Chondrocyte (in vitro differentiated cells): ENCODE measurements at places on chromosomes 11 and 22.

- no peak for DNase-seq
Measured at GRCh38 chr11:7281809-7282208, 30.1 kb downstream of the SYT9 start.

GRCh38 chr11:77074626-77075221 lies 8.0 kb downstream of the CAPN5 start:
- peak; percentile 77 for DNase-seq

DNA sequence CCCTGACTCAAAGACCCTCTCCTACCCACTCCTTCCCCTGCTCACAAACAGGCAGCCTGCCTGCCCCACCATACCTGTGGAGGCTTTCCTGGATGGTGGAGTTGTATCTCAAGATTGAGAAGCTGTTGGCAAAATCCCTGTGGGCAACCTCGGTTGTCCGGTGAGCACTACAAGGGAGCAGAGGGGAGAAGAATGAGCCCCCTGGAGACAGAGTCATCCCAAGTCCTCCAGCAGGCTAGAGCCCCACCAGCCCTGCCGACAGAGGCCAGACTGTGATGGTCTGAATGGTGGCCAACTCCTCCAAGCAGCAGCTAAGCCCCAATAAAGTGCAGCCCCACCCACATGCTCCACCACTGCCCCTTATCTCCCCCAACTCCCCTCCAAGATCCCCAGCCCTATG lies 17.5 kb downstream of the TMPRSS13 start:
- no peak for DNase-seq

- DNase-seq: no peak
Measured at GRCh38 chr22:25704701-25705100, 37.3 kb upstream of the MYO18B start.

DNA sequence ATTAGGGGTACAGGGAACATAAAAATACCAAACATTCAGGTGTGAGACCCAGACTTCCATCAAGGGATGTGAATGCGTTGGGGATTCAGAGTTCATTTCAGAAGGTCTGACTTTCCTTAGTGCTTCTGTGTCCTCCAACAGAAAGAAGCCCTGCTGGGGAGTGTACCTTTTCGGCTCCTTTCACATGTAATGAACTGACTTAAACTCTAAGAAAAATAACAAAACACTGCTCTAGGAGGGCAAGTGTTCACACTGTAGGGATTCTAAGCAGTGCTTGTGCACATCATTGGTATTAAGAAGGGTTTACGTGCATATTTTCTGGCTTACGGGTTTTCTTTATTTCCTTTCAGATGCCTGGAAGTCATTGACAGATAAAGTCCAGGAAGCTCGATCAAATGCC lies 15.7 kb upstream of the TTC36 start:
- no peak for DNase-seq

GRCh38 chr11:92556431-92556830 lies 331.8 kb downstream of the FAT3 start:
- DNase-seq: no peak

DNA sequence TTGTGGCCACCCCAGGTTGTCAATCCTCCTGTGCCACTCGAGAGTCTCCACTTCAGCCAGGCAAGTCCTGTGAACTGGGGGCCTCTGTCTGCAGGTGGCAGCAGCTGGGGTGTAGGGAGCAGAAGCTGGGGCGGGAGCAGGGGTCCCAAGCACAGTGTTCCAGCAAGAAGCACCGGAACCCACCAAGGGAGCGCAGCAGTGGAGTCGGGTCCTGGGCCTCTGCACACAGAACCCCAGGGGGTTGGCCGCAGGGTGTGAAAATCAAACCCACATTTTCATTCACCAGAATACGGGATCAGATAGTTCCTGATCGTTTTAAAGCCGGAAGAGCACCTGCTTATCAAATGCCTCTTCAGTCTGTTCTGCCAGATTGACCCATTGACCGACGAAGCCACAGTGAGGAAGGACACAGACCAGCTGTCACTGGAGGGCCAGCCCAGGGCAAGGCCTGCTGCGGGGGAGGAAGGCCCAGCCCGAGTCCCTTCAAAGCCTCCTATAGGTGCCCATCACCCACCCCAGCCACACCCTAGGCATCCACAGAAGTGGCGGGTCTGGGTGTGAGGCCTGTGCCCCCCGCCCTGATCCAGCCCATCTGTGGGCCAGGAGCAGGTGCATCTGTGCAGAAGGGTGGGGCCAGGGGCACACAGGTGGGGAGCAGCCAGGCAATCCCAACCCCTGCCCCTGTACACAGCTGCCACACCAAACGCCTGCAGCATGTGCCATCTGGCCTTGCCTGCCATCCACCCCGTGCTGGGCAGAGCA lies 34.1 kb downstream of the RSPH14 start:
- DNase-seq: no peak

DNA sequence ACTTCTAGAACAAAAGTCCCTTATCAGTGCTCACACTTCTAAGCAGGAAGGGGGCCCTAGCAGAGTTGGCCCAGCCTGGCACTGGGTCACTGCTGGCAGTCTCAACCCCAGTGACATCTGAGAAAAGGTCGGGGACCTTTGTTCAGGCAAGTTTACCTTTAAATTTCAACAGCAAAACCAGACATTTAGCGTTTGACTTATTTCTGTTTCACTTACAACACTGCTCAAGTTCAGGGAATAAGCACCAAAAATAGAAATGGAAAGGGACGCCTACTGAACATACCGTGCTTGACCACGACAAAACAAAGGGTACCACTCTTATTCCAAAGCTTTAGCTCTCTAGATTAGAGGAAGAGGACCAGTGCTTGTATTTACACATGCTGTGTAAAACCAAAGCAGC lies 26.2 kb downstream of the PITPNB start:
- DNase-seq: no peak

DNA sequence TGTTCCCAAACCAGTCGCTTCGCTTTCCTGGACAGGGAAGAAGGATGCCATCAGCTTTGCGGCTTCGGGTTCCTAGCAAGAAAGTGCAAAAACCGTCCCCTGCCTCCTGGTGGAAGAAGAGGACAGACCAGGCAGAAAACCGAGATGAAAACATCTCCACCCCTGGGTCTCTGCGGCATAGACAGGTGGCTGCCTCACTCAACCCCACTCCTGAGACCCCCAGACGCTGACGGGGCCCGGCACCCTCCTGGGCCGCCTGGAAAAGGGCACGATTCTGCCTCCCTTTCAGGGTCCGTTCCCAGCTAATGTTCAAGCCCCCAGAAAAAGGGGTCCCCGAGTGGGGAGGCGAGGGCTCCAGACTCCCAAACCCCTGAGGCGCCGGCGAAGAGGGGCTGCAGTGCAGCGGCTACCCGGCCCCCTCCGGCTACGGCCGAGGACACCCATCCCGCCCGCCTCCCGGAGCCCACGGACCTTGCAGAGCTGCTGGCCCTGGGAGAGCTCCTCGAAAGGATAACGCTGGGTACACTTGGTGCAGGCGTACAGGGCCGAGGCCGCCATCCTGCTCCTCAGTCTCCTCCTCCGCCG lies 569 bp downstream of the FAM76B start:
- DNase-seq: peak; percentile 95

DNA sequence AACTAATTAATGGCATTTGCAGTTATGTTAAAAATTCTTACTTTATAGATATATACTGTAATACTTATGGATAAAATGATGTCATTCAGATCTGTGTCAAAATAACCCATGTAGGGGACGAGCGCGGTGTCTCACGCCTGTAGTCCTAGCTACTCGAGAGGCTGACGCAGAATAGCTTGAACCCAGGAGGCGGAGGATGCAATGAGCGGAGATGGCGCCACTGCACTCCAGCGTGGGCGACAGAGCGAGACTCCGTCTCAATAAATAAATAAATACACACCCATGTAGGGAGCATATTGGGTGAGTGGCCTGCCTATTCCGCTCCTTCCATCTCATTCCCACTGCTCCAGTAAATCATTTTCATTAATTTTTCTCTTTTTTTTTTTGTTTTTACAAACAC lies 7.1 kb downstream of the SNU13 start:
- DNase-seq: no peak

DNA sequence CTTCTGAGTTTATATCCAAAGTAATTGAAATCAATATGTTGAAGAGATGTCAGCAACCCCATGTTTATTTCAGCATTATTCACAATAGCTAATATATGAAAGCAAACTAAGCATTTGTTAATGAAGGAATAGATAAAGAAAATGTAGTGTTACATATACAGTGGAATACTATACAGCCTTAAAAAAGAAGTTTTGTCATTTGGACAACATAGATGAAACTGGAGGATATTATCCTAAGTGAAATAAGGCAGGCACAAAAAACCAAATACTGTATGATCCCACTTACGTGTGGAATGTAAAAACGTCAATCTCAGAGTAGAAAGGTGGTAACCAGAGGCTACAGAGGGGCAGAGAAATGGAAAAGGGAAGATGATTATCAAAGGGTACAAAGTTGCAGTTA lies 10.2 kb downstream of the MRGPRX2 start:
- no peak for DNase-seq

GRCh38 chr11:69684651-69685050 lies 9.5 kb upstream of the LTO1 start:
- no peak for DNase-seq
